ENCODE measurements at places on chromosomes 5 and 9.

DNA sequence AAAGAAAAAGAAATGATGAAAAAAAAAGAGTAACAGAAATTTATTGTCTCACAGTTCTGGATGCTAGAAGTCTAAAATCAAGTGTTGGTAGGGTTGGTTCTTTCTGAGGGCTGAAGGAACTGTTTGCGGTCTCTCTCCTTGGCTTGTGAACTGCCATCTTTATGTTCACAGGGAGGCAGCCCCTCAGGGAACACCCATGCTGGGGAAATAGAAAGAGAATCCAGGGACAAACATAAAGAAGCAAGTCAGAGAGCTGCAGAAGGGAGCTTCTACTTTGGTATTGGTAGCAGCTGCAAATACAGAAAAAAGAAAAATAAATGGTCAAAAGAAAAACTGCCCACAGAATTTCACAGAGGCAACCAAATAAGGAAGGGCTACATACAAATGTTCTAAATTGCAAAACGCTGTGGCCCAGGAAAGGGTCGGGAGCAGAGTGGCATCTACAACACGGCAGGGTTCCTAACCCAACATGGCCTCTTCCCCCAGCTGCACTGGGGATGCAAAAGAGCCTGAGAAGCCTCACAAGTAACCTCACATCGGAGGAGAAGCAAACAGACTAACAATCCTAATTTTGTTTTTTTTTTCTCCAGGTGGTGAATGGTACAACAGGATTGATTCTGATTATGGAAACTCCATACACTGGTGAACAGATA lies 37.4 kb downstream of the ELOVL7 start:
- DNase-seq, result no peak

- no peak for DNase-seq
Observed at GRCh38 chr5:150559701-150560100, 51.8 kb downstream of the NDST1 start.

GRCh38 chr9:110156902-110157301 lies 51.1 kb downstream of the C9orf152 start:
- DNase-seq, result peak; percentile 56

DNA sequence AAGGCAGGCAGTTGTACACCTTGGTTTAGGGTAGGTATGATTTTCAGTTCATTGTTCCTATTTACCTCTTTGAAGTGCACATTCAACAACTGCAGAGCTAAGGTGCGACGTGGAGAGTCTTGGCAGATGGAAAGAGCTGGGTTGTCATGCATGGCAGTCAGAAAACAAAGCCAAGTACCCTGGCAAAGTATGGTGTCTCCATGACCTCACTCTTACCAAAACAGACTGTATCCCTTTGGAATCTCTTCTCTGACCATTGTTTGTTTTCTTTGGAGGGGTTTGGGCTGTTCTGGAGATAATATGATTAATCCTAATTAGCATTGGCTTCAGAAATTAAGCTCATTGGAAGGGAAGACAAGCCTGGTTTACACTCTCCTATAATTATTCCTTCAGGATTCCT lies 665.7 kb downstream of the DNAH5 start:
- DNase-seq, result no peak

DNA sequence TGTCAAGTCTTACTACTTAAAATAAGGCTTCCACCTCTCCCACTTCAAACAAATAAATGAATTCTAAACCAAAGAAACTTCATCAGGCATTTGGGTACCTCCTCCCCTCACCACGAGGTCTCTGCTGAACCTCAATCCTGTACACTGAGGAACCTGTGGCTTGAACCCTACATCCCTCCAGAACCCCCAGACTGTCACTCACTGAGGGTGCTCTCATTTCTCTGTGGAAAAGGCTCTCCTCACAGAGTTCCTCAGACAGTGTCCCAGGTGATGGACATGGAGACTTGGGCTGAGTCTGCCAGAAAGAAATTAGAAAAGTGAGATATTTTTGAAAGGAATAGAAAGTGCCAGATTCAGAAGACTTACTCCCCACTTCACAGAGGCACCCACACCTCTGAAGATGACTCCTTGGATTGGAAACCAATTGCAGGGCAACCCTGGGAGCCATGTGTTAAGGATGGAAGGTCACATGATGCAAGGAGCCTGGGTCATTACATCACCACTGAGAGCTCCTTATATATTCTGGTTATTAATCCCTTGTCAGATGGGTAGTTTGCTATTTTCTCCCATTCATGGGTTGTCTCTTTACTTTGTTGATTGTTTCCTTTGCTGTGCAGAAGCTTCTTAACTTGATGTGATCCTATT lies 19.8 kb downstream of the MLANA start:
- no peak for DNase-seq

- DNase-seq, result no peak
Observed at GRCh38 chr5:53423724-53424123, 56.7 kb upstream of the FST start.

All from CD4-positive, alpha-beta T cell treated with Interleukin-21 for 1 hour (primary cell).